Stimulated activated CD4-positive, alpha-beta T cell treated with anti-CD3 and anti-CD28 coated beads, Interleukin-1b, Interleukin-23, amount 100 ng/mL, for 24 hours (primary cell): ENCODE measurements at places on chromosomes 16 and 17.

DNA sequence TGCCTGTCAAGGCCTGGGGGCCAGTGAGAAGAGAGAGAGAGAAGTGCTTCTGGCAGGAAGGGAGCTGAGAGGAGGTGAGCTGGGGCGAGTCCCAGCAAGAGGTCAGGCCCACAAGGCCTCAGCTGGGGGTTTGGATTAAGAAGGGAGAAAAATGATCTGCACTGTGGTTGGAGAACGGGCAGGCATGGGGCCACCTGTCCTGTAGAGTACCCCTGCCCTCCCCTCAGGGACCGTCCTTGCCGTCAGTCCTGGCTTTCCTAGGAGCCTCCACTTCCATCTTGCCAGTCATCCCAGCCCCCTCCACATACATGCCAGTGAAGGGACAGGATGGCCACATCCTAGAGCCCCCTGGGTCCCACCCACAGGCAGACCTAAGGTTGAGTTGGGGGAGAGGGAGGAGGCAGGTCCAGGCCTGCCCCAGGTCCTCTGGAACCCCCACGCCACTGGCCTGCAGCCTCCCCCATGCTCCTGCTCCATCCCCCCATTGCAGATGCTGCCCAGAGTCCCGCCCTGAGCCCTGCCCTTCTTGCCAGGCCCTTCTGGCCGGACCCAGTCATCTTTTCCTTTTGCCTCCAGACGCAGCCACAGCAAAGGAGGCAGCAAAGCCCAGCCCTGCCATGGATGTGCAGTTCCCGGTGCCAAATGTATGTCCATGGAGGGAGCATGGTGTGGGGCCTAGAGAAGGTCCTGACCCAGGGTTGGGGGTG, 18.9 kb downstream of the KATNB1 start:
- DNase-seq, result no peak

DNA sequence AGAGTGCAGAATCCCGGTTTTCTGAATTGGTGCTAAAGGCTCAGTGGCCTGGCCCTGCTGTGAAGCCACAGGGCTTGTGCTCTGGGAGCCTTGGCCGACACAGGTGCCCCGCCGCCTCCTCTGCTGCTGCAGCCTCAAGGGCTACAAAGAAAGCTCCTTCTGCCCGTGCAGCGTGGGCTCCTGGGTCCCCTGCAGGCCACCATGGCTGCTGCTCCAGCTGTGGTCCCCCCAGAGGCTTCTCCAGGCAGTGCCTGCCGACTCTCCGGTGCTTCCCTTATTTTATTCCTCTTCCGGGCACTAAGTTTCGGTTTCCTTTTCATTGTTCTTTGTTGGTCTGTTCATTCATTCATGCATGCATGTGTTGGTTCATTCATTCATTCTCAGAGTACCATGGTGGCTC, 53.1 kb downstream of the CMIP start:
- no peak for DNase-seq

DNA sequence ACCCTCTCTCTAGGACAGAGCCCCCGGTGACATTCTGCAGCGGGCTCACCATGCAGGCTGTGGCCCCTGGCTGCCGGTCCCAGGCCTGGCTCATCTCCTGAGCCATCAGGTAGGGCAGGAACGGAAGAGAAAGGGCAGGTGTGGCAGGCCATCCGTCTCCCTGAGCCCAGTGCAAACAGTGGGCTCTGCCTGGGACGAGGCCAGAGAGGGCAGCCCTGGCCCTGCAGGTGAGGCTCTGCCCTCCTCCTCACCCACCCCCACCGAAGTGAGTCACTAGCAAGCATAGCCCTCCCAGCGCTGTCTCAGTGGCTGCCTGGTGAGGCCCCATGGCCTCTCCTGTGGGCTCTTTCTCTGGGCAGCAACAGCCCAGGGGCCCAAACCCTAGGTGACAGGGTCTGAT, 14.5 kb downstream of the OTOP3 start:
- DNase-seq, result no peak

- DNase-seq, result no peak
Measured at GRCh38 chr17:4938688-4939545, 929 bp downstream of the SLC25A11 start.

DNA sequence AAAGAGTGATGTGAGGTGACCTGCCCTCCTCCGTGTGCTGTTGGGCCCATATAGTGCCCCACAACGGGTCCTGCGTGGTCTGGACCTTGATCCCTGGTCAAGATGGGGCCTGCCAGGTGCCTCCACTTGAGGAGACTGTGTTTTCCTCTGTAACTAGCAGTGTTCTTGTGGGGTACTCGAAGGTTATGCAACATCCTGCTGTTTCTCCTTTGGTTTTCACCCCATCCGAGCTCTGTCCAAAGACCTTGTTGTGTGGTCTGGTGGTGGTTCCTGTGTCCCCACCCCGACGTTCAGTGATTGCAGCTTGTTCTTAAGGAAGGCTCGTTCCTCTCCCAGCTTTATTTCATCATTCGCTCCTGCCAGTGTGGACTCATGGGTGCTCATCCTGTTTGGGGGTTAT, 38.7 kb upstream of the ZNF750 start:
- DNase-seq, result no peak

GRCh38 chr17:78523934-78524655, 53.1 kb downstream of the DNAH17 start:
- no peak for DNase-seq

DNA sequence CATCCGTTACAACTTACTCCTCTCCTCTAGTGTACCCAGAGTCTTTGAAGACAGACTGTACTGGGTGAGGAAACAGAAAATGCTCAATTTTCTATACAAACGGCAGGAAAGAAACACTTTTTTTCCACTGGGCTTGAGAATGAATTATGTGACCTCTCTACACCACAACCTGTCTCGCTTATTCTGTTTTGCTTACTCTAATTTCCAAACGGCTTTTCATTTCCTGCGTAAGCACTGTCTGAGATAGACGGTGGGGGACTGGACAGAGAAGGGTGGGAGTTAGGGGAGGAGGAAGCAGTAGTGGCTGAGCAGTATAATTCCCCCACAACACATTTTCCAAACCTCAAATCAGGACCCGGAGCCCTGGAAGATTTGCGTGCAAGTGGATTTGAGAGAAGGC, 191.4 kb upstream of the SDK2 start:
- DNase-seq, result no peak

GRCh38 chr16:51410125-51410524, 259.1 kb upstream of the SALL1 start:
- DNase-seq, result no peak
